ENCODE measurements at places on chromosomes 6 and 20.

GRCh38 chr20:32157611-32158010 lies 48.1 kb downstream of the TM9SF4 start:
- no peak for DNase-seq

- DNase-seq: no peak
Observed at GRCh38 chr6:6930223-6930880, 177.4 kb upstream of the RREB1 start.

- no peak for DNase-seq
Observed at GRCh38 chr20:59873409-59873808, 60.0 kb downstream of the SYCP2 start.

- DNase-seq: no peak
Observed at GRCh38 chr20:24762371-24762770, 186.7 kb upstream of the CST7 start.

- DNase-seq: peak; percentile 69
Observed at GRCh38 chr20:34190679-34191090, 50.5 kb upstream of the ASIP start.

- DNase-seq: no peak
Observed at GRCh38 chr6:44942201-44942600, 385.9 kb upstream of the RUNX2 start.

DNA sequence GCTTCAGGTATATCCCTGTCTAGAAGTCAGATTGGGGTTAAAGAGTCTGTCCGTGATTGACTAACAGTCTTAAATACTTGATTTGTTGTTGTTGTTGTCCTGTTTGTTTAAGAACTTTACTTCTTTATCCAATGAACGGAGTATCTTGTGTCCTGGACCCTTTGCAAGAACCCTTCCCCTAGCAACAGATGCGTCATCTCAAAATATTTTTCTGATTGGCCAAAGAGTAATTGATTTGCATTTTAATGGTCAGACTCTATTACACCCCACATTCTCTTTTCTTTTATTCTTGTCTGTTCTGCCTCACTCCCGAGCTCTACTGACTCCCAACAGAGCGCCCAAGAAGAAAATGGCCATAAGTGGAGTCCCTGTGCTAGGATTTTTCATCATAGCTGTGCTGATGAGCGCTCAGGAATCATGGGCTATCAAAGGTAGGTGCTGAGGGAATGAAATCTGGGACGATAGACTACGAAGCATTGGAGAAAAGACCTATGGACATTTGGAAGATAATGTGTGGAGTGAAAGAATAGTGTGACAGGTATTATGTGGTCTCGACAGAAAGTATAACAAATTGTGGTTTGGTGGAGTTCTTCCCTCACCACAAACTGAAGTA lies at the start of gene HLA-DRA:
HLA-DRA (plus strand) TSS at position 286 of the 613 bp plus-strand sequence; CDS start at position 350, 64 bp downstream.
- DNase-seq: peak; percentile 21

DNA sequence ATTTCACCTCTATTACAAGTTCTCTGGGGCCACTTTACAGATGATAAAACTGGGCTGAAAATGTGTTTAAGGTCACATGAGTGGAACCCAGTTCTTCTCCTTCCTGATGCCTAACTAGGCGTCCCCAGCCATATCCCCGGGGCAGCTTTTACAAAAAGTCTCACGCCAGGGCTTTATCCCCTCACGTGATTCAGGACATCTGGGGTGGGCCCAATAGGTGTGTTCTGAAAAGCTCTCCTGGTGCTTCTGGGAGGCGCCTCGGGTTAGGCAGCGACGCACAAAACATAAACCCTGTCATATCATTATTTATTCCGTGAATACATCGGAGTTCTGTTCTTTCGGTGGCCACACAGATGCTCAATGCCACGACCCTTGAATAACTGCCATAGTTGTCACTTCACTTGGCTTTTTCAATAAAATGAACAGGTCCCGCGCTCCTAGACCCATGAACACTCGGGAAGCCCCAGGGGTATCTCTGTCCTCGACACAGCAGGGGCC lies 32.1 kb downstream of the SF3B5 start:
- no peak for DNase-seq

- DNase-seq: peak; percentile 37
Observed at GRCh38 chr20:23147964-23148730, 62.0 kb upstream of the CD93 start.

DNA sequence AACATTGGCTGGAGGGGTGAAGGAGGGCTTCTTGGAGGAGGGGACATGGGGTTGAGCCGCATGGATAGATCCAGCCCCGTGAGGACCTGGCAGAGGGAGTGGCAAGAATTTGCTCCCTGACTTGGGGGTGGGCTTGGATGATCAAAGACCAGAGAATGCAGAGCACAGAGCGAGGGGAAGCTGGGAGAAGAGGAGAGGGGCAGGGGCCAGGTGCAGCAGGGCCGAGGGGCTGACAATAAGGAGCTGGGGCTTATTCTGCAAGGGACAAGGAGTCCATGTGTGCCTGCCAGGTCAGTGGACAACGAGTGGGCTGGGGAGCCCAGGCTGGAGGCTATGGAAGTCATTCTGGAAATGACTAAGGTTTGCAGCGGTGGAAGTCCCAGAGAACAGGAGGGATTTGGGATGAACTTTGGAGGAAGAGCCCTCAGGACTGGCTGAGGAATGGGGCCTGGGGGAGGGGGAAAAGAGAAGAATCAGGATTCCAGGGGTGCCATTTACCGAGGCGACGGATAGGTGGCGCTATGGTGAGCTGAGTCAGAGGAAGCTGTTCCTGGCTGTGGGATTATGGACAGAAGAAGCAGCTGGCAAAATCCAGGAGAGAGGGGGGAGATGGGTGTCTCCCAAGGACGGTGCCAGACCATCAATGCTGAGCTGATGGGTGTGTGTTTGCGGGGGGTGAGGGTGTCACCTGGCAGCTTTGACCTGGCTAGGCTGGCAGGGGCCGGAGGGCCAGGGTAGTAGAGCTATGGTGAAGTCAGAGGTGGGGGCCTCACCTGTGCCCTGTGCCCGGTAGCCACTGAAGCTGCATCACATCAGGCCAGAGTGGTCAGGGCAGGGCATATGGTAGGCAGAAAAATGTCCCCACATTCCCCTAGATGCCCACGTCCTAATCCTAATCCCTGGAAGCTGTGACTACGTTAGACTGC lies 7.8 kb downstream of the KCNG1 start:
- DNase-seq: peak; percentile 50

- no peak for DNase-seq
Observed at GRCh38 chr6:43838276-43839036, 68.4 kb downstream of the VEGFA start.

GRCh38 chr6:135951169-135951568 lies 99.7 kb downstream of the PDE7B start:
- DNase-seq: no peak

DNA sequence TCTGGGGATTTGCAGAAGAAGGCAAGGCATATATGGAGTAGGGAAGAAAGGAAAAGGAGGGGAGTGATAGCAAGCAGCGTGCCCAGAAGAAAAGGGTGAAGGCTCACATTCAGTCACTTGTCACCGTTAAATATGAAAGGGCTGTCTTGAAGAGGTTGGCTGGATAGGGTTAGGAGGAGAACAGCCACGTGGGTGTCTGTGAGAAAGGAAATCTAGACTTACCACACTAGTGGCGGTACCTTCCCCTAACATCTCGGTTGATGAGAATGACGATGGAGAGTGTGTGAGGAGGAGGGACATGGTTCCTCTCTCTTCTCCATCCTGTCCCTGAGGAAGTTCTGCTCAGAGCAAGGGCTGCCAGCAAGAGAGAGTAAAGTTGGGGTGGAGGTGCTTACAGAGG lies 74.3 kb upstream of the CCN6 start:
- DNase-seq: no peak

- no peak for DNase-seq
Observed at GRCh38 chr6:25196464-25196863, 82.7 kb upstream of the CARMIL1 start.

- no peak for DNase-seq
Observed at GRCh38 chr6:55101157-55101556, 73.2 kb upstream of the HCRTR2 start.

DNA sequence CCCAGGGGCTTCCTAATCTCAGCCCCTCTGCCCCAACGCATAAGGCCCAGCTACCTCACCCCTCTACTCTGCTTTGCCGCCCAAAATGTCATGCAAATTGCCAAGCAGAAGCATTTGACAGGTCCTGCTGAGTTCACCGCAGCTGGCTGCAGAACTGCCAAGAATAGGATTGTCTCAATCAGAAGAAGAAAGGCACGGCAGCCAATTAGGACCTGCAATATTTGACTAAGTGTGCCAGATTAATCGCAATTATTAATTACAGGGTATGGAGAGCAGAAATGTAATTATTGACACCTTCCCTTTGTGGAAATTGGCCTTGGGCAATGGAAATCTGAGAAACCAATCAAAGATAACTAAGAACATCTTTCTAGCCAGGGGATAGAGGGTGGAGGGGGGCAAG lies 318.6 kb downstream of the LRFN2 start:
- no peak for DNase-seq

GRCh38 chr6:39268721-39269120 lies 39.4 kb upstream of the KCNK5 start:
- no peak for DNase-seq

GRCh38 chr6:70838907-70839285 lies 118.0 kb downstream of the B3GAT2 start:
- DNase-seq: no peak

- no peak for DNase-seq
Observed at GRCh38 chr6:149581349-149581748, 15.2 kb downstream of the GINM1 start.

DNA sequence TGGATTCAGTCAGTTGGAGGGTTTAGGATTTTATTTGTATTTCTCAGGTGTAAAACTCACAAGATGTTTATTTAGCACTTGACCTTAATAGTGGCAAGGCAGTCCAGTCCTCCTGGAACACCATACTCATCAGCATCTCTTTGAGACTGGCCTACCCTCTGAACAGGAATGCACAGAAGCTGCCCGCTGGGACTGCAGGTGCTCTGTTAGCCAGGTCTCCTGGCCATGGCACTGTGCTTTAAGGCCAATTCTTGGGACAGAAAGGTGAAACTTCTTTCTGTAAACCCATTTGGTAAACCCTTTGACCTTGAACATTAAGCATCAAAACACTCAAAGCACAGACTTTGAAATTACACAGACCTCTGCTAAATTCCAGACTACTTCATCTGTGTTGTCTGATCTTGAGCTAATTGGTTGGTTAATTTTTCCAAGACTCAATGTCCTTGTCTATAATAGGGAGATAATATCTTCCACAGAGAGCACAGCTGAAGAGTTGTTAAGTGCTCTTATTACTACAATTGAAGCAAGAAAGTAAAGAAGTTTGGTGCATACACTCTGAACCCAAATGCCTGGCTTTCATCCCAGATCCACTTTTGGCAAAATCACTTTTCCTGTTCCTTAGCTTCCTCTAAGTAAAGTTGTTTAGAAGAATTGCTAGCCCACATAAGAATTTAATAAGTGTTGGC lies 54.9 kb upstream of the NT5E start:
- no peak for DNase-seq

DNA sequence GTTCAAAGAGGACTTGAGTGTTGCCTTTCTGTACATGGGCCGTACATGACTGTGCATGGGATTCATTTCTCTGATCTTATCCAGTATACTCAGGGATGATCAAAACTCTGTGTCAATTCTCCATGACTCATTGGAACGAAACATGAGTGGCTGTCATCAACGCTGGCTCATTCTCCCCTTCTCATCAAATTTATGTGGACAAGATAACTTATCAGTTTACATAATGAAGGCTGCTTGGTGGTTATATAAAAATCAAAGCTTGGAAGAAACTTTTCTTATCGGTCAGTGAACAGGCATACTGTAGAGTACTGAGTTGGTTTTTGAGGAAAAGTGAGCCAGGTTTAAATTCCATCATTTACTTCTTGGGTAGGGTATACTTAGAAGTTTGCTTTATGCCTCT lies 24.9 kb downstream of the CRISP1 start:
- DNase-seq: no peak

GRCh38 chr20:22106308-22106938 lies 401.0 kb downstream of the PAX1 start:
- DNase-seq: no peak

GRCh38 chr6:4287811-4288244 lies 152.5 kb upstream of the ECI2 start:
- DNase-seq: peak; percentile 72

GRCh38 chr20:49029203-49029602 lies 16.9 kb upstream of the CSE1L start:
- no peak for DNase-seq
